ENCODE measurements at places on chromosomes 12 and 14.

- DNase-seq, result no peak
Observed at GRCh38 chr12:98819821-98820404, 174.8 kb downstream of the APAF1 start.

GRCh38 chr14:92542766-92543554, 29.4 kb downstream of the RIN3 start:
- DNase-seq, result no peak

DNA sequence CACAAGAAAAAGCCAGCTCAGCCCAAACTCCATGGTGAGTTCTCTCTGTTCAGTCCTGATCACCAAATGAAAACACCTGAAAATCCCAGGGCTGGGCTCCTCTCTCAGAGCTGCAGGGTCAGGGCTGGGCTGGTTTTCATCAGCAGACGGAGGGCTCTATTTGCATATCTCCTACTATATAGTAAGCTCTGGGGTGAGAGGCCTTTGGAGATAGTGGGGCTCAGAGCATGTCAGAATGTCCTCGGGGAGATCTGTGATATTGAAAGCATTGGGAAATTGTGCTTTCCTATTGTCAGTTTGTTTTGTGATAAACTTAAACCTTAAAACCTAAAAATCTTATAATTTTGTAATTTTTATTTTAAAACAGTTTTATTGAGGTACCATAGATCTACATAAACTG, 742.6 kb downstream of the TMEM121 start:
- no peak for DNase-seq

GRCh38 chr14:77912754-77913556, 113.0 kb downstream of the ADCK1 start:
- no peak for DNase-seq

DNA sequence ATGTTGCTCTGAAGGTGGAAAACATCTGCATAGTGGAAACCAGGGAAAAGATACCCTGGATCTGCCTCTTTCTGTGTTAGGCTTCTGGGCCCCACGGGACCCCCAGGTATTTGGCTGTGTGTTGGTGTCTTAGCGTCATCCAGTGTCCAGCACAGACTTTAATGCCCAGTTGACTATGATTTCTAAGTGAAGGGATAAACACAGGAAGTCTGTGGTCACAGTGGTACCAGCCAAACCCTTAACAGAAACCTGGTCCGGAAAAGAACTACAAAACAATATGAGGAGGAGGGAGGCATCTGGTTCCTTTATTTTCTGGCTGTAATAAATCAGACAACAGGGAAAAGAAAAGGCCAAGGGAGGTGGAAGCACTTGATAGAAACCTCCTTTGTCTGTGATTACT, 56.4 kb downstream of the CMKLR1 start:
- DNase-seq, result no peak

DNA sequence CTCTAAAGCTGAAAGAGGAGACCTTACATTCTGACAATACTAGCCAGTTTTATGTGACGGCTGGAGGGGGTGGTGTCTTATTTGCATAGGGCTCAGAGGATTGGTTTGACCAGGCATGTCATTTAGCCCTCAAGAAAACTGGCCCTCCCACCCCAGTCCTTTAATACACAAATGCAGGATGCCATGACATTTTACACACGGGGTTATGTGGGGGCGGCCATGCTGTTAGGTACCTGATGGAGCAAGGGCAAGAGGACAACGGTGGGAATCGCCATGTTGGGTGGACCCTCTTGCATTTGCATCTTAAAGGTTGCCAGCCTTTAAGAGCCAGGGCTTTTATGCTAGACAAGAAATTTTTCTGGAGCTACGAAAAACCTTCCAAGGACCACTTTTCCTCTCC, 23.3 kb downstream of the MDM2 start:
- DNase-seq, result no peak

DNA sequence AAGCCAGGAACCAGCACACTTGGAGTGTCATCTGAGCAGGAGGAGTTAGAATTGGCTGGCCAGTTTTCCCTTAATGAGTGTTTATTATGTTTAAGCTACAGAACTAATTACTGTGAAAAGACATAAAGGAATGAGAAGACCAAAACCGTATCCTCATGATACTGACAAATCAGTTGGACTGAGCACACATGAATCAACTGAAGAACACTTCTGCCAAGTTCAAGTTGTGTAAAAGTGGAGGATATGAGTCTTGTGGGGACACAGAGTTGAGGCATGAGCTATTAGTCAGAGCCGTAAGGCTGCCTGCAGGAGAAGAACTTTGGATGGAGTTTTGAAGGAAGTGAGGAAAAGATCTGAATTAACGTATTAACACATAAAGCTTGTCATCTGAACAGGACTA, 43.1 kb downstream of the HMGA2 start:
- DNase-seq, result no peak

All from NCI-H1436 (cell line).